Mesenteric fat pad (tissue), 1 donor: ENCODE measurements at places on chromosomes 13 and 19. TPM values are rescaled to one million over a fixed set of nuclear protein-coding genes. Genes with fewer than 3 reads are reported as not detected.
A peak's percentile ranks its signal among the peaks of the same experiment; 100 is the strongest.

Gene FFAR2
- total RNA-seq = 2.4 TPM

DNA sequence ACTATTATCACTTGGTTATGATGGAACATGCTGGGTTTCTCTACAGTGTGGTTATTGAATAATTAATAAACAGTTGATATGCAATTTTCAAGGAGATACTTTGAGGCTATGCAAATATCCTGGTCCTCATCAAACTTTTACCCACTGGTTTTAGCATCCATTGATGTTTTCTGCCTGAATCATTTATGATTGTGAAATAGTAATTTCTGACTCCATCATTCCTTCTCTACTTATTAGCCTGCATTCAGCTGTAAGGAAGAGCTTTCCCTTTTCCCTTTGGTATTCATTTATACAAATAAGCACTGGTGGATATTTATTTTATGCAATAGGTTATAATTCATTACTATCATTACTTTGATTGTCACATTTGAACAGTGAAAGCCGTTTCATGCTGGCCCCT lies 13.9 kb upstream of the DNAJC15 start:
- no peak for DNase-seq

DNA sequence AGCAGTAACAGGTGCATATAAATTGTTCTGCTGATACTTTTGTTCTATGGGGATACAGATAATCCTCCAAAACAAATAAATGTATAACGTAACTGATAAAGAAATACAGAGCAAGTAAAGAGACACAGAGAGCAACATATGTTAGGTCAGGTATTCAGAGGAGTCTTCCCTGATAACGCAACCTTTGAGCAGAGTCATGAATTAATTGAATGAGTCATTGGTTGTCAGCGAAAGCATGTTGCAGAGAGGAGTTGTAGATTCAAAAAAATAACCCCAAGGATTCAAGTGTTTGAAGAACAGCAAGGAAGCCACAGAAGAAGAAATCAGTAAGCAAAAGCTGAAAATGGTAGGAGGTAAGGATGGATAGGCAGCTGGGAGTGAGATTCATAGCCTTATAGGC lies 245.2 kb downstream of the TBC1D4 start:
- DNase-seq = no peak

DNA sequence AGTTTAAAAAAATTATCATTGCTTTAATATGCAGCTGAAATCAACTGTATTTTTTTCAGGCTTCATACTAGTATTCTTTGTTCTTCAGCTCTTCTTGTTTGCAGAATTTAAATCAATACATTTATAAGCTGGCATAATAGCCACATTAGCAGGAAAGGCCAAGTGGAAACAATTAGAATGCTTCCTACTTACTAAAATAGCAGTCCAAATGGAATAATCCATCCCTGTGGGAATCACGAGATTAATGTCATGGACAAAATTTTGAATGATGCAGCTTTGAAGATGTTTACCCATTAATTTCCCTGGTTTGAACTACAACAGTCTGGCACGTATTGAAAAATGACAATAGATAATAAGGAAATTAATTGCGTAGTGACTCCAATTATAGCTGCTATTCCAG lies 2650.8 kb downstream of the PCDH9 start:
- DNase-seq = no peak

DNA sequence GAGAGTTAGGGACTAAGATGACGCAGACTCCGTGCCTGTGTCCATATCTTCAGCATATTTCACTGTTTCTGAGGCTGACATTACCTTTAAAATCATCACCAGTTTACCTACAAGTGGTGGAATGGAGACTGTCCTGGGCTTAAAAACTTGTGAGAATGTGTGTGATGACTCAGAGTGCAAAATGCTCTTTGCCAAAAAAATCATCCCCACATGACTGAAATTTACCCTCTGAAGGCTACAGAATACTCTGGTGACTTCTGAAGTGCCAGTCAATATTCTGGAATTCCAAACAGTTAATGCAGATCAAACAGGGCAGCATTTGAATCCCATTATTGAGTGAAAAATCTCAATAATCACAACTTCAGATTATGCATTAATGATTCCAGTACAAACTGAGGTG lies 901.4 kb downstream of the EFNB2 start:
- DNase-seq = no peak

- no peak for DNase-seq
These were observed 79.7 kb downstream of the GADD45B start for GRCh38 chr19:2555422-2556220.

Gene SLC25A41
- not detected for total RNA-seq

Gene LGI4
- total RNA-seq = 7.7 TPM

DNA sequence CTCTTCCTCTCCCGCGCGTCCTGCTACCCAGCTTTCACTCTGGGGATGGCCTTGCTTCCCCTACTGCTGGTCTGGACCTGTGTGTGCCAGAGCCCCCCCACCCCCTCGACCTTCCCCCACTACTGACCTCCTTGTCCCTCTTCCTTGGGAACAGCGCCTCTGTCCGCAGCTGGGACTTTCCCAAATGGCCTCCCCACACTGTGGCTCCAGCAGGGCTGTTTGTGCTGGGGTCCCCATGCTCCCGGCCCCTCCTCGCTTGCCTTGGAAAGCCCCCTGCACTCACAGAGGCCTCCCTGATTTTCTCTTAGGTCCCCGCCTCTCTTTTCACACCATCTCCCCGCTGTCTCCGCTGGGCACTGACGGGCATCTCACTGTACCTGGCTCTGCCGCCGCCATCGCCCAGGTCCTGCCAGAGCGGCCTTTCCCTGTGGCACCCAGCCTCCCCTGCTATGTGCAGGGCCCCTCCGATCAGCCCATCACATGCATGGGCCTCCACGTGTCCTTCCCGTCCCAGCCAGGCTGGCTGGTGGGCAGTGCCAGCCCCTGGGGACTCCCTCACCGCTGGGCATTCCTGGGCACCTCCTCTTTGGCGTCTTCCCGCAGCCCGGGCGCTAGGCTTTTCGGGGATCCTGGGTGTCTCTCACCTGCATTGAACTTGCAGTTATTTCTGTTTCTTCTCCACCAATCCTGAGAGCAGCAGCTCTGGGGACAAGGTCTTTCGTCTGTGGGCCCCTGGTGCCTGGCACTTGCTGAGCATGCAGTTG lies 118.7 kb downstream of the ATP11A start:
- peak; percentile 82 for DNase-seq
